ENCODE measurements at places on chromosomes 16 and 17.

DNA sequence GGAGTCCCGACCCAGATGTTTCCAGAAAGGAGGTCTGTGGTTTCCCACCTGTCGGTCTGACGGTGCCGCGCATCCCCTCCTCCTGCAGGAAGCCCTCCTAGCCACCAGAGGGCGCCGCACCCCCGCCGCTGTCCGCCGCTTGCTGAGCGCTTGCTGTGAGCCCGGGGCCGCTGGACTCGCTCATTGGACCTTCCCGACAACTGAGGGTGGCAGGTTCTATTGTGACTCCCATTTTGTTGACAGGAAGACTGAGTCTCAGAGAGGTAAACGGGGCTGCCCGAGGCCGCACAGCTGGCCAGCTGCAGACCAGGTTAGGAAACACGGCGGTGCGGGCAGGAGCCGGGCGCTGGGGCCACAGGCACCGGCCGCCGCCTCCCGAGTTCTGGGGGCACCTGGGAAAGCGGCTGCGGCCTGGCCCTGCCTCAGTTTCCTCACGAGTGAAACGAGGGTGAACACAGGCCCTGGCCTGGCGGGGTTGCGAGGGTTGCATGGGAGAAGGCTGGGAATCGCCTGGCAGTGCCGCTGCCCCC, 191.1 kb upstream of the CIBAR2 start:
- peak; percentile 32 for DNase-seq

- no peak for DNase-seq
Measured at GRCh38 chr16:58211846-58212245, 13.9 kb upstream of the CSNK2A2 start.

DNA sequence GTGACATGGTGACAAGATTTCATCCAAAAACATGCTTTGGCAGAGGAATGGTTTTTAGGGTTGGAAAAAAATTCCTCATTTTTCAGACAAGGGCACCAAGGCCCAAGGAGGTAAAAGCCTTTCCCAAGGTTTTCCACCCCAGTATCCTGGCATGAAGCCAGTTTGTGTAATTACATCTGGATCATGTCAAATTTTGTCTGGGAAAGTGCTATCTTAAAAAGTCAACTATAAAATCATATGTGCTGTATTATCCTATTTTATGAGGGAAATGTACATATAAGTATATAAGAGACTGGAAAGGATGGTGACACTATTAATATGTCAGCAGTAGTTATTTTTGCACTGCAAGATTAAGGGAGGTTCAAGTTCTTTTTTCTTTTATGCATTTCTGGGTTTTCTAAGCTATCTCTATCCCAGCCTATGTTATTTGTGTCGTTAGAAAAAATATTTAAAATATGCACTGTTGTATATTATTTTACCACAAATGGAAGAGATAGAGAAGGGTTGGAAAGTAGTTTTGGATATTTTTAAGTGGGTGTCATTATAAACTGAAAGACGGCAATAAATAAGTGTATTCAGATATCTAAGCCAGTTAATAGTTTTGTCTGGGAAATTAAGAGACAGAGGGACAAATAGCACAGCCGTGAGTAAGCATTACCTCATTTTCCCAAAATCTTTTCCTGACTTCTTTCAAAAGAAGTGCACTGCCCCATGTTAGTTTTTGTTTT, 13.5 kb upstream of the FBXO47 start:
- DNase-seq: no peak

- DNase-seq: peak; percentile 58
Measured at GRCh38 chr16:68786685-68787418, 49.8 kb downstream of the CDH1 start.

DNA sequence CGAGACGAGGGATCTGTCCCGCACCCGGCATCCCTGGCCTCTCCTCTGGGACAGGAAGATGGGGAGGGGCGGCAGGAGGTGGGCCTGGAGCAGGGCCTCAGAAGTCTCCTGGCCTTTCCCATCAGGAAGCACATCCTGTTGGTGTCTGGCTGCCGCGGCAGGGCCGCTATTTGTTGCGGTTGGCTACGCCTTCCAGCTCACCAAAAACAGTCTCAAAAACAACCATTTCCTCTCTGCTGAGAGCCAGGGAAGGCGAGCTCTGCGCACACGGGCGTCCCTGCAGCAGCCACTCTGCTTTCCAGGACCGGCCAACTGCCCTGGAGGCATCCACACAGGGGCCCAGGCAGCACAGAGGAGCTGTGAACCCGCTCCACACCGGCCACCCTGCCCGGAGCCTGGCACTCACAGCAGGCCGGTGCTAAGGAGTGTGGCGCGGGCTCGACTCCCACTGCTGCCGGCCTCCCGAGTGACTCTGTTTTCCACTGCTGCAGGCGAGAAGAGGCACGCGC, at the start of gene TMEM204:
Gene TMEM204, plus strand, starts transcription at position 224 of the 509 bp plus-strand sequence. CDS start 610 bp downstream, outside the sequence.
- DNase-seq: no peak

- no peak for DNase-seq
Measured at GRCh38 chr17:35568561-35568960, 7.9 kb upstream of the SLFN14 start.

Data from amygdala (tissue), 56 donors.